ENCODE measurements at places on chromosomes 16 and 17.

- no peaks in the 10 kb centered on the region for H3K4me1 ChIP-seq
- H3K36me3 ChIP-seq: no peaks in the 10 kb centered on the region
- DNase-seq: peak; percentile 37
- H3K4me3 ChIP-seq: no peak overlapping the region
- H3K27ac ChIP-seq: peak overlapping the region; percentile 70
- H3K27me3 ChIP-seq: no peaks in the 10 kb centered on the region
Observed at GRCh38 chr17:20206068-20206467, 196.9 kb downstream of the SPECC1 start.

DNA sequence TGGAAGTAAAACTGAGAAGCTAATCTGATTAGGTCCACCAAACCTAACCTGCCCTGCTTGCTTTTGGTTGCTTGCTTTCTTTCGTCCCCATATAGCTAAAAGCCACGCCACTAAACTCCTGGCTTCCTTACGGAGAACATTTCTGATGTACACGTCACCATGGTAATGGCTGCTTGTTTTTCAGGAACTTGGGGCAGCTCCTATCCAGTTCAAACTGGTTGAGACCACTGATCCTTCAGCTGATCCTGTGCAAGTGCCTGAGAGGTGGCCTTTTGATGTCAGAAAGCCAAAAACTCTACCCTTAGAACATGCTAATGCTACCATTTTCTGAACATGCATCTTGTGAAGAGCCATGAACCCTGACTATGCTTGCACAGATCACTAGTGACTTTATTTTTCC is 14.4 kb upstream of the DHRS7C start:
- H3K4me3 ChIP-seq: no peak overlapping the region
- H3K4me1 ChIP-seq: no peaks in the 10 kb centered on the region
- DNase-seq: no peak

DNA sequence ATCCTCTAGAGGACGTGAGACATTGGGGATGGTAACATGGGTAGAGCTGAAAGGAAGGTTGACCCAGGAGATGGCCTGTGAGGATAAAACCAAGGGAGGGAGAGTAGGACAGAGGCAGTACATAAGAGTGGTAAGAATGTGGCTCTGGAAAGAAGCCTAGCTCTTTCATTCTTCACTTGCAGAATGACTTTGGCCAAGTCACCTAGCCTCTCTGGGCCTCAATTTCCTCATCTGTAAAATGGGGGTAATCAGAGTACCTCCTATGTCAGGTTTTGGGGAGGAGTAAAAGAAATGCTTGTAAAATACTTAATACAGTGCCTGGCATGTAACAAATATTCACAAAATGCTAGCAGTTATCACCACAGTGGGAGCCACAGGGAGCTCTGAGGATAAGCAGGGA is 6.9 kb downstream of the KDM6B start:
- no peaks in the 10 kb centered on the region for H3K27me3 ChIP-seq
- H3K4me3 ChIP-seq: no peak overlapping the region
- H3K36me3 ChIP-seq: no peaks in the 10 kb centered on the region
- peaks cover 17% of the 10 kb centered on the region for H3K4me1 ChIP-seq
- peak overlapping the region; percentile 99 for H3K27ac ChIP-seq

GRCh38 chr17:75059369-75060345 is 12.6 kb downstream of the KCTD2 start:
- H3K4me1 ChIP-seq: no peaks in the 10 kb centered on the region
- H3K27me3 ChIP-seq: no peaks in the 10 kb centered on the region
- H3K36me3 ChIP-seq: no peaks in the 10 kb centered on the region
- no peak overlapping the region for H3K4me3 ChIP-seq
- H3K27ac ChIP-seq: peak overlapping the region; percentile 63
- no peak for DNase-seq

DNA sequence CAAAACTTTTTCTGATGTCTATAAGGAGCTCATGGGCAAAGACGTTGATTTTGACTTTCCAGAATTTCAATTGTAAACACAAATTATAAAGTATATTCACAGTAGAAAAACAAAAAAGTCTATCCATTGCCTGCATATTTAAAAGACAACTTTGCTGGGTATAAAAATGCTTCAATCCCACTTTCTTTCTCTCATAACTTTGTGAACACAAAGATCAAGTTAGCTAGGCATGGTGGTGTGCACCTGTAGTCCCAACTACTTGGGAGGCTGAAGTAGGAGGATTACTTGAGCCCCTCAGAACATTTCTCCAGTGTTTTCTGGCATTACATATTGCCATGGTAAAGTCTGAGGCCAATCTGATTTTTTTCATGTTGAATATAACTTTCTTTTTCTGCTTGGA is 83.1 kb upstream of the AXIN2 start:
- DNase-seq: no peak
- H3K36me3 ChIP-seq: no peaks in the 10 kb centered on the region
- no peak overlapping the region for H3K4me3 ChIP-seq
- H3K27ac ChIP-seq: no peak overlapping the region

DNA sequence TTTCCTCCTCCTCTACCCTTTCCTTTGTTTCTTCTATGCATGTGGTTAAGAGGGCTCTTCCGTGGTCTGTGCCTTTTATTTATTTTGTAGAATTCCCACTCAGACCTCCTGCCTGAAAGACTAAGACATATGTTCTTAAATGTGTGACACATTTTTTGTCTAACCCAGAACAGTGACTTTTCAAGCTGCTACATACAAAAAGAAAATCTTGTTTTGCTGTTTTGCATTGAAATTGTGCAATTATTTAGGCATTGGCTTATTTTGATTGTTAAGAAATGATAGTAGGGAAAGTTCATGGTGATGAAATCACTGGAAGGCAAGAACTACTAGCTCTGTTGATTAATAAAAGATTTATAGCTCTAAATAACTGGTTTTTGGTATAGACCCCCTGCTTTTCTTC is 76.8 kb downstream of the TUBD1 start:
- H3K4me1 ChIP-seq: no peaks in the 10 kb centered on the region
- no peak overlapping the region for H3K27ac ChIP-seq
- no peak for DNase-seq
- no peaks in the 10 kb centered on the region for H3K36me3 ChIP-seq
- no peak overlapping the region for H3K4me3 ChIP-seq

Measured in uterus (tissue), 4 donors.